ENCODE measurements at places on chromosomes 16 and 17. TPM values are rescaled to one million over a fixed set of nuclear protein-coding genes. Genes with fewer than 3 reads are reported as not detected.

Gene CHST4
- not detected for total RNA-seq

Gene IRX5
- 4.3 TPM for total RNA-seq

- DNase-seq = peak; percentile 27
Observed at GRCh38 chr16:3637371-3637923, 17.0 kb upstream of the DNASE1 start.

- no peak for DNase-seq
Observed at GRCh38 chr16:66972983-66973382, 11.9 kb downstream of the CES3 start.

- DNase-seq = no peak
Observed at GRCh38 chr17:28087743-28088142, 45.3 kb downstream of the NLK start.

Measured in osteocyte (in vitro differentiated cells).